Stimulated activated CD8-positive, alpha-beta memory T cell treated with anti-CD3 and anti-CD28 coated beads, Interleukin-2, amount 100 ng/mL, for 48 hours (primary cell): ENCODE measurements at places on chromosomes 7 and 10.

- DNase-seq, result no peak
Measured at GRCh38 chr10:61795551-61795950, 105.9 kb upstream of the ARID5B start.

GRCh38 chr10:68154211-68154497 is 44.9 kb downstream of the MYPN start:
- DNase-seq, result no peak

DNA sequence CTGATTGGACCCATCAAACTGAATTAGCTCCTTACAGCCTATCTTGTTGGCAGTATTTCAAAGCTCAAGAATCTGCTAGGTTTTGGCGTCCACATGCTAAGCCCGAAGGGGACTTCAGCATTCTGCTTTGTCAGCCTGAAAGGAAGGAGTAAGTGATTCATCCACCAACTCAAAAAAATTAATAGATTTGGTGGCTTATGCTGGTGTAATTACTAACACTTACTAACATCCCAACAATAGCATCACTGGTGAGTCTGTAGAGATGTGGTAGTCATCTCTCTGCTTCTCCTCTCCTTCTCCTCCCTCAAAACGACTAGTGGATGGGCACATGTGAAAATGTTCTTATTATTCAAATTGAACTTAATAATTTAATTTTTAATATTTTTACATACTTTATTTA is 53.8 kb upstream of the EGR2 start:
- DNase-seq, result no peak

DNA sequence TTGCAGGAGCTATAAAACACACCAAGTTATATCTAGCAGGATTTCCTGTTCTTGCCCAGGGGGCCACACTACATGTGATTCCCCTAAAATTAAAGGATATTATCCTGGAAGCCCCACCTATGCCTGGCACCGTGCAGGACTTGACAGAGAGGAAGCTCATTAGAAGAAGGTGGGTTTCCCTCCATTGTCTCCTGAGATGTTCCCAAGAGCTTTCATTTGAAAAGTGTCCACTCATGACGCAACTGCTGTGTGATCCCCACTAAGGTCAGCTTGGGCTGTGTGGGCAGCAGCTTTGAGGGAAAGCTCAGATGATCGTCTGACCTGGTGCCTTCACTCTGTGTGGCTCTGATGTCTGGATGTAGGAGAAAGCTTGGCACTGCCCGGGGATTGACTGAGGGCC is 53.5 kb downstream of the RAMP3 start:
- DNase-seq, result no peak

- peak; percentile 45 for DNase-seq
Measured at GRCh38 chr7:150668472-150668911, 17.0 kb upstream of the GIMAP2 start.

DNA sequence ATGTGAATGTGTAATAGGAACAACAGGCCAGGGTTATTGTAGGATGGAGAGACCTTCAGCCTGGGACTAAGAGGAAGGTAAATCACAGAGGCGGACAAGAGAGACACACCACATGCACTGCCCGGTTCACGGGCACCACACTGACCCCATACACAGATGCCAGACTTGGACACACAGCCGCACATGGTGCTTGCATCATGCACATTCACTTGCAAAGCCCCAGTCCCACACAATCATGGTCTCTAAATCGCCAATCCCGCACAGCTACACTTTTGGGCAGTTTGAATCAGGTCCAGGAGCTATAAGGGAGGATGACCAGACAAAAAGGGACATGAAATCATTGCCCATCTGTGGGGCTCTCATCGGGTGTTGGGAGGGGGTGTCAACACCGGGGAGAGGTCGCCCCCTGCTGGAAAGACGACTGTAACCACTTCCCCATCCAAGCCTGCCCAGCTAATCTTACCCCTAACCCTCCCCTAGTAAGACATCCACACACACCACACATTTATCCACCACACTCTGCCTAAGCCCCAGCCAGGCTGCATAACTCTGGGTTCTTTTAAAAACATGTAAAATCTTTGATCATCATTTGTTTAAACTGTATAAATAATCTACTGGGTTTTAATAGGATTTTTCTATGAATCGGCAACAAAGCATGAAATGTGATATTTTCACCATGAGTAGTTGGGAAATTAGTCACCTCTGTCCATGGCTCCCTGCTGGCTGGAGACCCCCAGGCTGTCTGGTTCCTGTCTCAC is 40.5 kb upstream of the SLF2 start:
- peak; percentile 62 for DNase-seq

DNA sequence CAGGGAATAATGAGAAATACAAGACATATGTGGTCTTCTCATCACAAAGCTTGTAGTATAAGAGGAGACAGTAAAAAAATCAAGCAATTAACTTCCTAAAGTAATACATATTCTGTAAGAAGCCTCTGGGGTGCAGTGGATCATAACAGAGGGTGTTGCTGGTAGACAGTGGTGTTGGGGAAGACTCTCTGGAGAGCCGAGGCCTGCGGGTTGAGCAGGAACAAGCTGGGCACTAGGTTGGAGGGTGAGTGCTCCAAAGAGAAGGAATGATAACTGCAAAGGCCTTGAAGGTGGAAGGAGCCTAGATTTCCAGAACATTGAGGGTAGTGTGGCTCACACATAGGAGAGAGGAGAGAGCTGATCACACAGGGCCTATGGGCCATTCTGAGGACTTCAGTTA is 1.5 kb downstream of the GIMAP4 start:
- DNase-seq, result no peak

DNA sequence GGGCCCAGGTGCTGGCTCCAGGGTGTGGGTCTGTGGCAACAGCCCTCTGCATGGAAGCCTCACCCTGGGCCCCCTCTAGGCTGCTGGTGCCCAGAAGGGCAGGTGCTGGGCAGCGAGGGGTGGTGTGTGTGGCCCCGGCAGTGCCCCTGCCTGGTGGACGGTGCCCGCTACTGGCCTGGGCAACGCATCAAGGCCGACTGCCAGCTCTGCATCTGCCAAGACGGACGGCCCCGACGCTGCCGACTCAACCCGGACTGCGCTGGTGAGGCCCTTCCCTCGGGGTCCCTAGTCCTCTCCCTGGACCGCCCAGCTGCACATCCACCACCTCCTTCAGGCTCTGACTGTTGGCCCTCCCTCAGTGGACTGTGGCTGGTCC is 18.8 kb upstream of the ZNF467 start:
- no peak for DNase-seq

GRCh38 chr10:102286216-102286615 is 40.9 kb downstream of the GBF1 start:
- no peak for DNase-seq

GRCh38 chr7:155312633-155313032 is 15.0 kb downstream of the INSIG1 start:
- DNase-seq, result no peak

GRCh38 chr10:70106958-70107791 is 25.4 kb downstream of the AIFM2 start:
- DNase-seq, result peak; percentile 8

DNA sequence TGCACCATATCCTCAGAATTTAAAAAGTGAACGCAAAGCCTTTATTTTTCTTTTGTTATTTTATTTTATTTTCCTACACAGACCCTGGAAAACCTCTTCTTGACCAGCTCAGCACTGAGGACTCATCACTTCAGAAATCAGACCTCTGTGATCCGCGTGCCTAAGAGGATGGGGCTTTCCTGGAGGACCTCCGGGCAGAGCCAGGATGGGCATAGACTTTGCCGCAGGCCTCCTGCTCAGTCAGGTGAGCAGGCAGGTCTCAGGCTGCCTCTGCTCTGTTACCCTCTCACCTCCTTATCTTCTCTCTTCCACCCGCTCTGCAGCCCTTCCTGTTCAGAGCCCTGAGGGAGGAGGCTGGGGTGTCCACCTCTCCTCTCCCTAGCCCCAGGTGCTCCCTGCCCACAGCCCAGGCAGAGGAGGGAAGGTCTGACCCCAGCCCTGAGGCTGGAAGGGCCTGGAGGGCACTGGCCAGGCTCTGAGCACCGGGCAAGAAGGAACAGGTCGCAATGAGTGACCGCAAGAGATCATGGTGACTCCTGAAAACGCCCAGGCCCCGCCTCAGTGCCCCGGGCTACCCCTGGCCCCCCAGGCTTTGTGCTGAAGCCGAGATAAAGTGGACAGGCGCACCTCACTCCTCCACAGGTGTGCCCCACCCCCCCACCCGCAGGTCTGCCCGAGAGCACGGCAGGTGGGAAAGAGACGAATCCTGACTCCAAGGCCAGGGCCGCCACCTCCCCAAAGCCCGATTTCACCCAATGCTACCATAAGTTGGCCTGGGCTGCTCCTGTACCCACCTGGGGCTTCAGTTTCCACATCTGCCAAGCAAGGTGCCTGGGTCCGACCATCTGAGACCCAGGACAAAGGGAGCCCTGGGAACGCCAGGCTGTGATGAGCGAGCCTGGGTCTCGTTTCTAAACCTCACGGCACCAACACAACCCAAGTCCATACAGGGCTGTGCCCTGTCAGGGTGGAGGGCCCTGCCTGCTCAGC is 2.8 kb downstream of the CALML5 start:
- DNase-seq, result no peak

DNA sequence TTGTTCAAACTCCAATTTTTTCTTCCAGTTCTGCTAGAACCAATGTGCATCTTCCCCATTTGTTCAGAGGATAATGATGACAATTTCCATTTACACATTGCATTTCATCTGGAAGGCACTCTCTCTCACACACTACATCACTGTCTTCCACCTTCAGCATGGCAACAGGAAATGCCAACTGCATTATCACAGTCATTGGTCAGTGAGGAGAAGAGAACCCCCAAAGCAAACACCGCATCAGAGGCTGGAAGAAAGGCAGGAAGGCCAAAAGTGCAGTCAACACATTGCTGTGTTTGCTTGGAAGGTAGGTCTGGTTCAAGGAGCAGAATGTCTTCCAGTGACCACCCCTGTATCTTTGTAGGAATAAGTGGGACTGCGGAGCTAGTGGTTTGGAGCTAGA is 192.2 kb upstream of the RHOBTB1 start:
- DNase-seq, result no peak

GRCh38 chr7:79217468-79217867 is 236.0 kb downstream of the MAGI2 start:
- no peak for DNase-seq

GRCh38 chr7:20312562-20312961 is 18.1 kb upstream of the ITGB8 start:
- no peak for DNase-seq

- no peak for DNase-seq
Measured at GRCh38 chr7:93817526-93817925, 73.0 kb downstream of the TFPI2 start.

- no peak for DNase-seq
Measured at GRCh38 chr10:124875596-124875995, 66.3 kb upstream of the ZRANB1 start.

DNA sequence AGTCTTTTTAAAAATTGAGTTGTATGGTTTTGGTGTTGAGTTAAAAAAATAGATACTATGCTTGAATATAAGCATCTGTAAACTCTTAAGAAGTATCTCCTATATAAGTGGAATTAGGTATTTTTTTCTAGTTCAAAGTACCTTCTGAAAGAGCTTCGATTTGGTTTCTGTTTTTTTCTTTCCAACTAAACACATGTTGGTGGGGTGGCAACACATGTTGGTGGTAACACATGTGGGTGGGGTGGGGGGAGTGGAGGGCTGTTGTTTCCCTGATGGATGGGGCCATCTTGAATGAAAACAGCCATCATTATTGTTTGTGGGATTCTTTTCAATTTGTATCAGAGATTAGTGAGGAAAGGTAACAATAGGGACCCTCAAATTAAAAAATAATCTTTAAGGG is 178.9 kb downstream of the STK31 start:
- DNase-seq, result no peak

DNA sequence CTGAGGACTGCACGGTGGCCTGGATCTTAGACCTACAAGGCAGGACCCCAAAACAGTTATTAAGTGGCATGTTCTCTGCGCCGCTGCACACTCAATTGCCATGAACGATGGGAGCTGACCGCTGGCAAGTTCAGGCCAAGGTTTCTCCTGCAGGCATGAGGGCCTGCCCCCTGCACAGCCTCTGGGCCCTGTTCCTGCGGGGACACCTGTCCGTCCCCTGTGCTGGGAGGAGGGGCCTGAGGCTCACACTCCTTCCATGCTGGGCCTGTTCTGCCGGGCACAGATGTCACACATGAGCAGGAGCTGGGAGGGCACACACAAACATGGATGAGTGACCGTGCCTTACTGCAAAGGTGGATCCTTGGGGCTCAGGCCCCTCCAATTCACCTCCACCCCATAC is 90.0 kb downstream of the PTPRN2 start:
- no peak for DNase-seq

DNA sequence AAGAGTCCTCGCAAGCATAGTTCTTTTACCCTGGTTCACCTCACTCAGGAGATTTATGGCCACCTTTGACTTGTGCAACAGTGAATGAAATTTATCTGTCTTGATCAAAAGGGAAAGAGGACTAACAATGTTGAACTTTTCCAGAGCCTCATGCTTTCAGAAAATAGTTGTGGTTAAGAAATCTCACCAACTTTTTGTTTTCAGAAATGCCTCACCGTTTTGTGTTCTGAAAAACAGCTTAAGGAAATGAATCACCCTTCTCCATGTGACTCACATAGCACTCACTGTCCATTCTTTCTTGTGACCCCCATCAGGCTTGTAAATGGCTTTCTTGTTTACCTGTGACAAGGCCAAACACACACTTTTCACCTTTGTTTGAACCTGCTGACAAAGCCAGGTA is 148.6 kb upstream of the FAM3C start:
- no peak for DNase-seq

DNA sequence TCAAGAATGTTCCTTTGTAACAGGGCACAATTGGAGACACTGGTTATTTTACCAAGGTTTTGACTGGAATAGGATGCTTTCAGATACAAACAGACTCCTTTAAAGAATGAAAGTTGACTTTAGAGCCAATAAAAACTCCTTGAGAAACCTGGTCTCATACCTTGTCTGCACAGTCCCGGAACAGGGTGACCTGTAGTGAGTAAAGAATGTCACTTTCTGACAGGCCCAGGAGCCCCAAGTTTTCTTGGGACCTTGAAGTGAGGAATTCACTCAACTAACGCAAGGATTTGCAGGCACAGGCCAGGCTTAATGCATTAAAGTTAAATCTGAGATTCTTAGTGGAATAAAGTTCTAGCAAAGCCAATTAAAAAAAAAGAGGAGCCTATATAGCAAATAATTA is 11.5 kb upstream of the GARS1 start:
- no peak for DNase-seq
